ENCODE measurements at places on chromosomes 12 and 14.

GRCh38 chr14:51401756-51402155, 161.7 kb downstream of the TMX1 start:
- no peak for DNase-seq

GRCh38 chr14:39827901-39828655, 395.8 kb upstream of the FBXO33 start:
- no peak for DNase-seq

- DNase-seq = no peak
Measured at GRCh38 chr14:29953501-29953900, 25.9 kb upstream of the PRKD1 start.

GRCh38 chr12:105670672-105671071, 340.2 kb downstream of the C12orf75 start:
- DNase-seq = no peak

GRCh38 chr14:54562334-54562733, 4.6 kb upstream of the SAMD4A start:
- DNase-seq = no peak

- DNase-seq = no peak
Measured at GRCh38 chr12:68876461-68876860, 56.5 kb downstream of the CPM start.

GRCh38 chr12:91111366-91112325, at the start of gene LUM:
TSS of gene LUM (minus strand) at chr12:91111494. CDS start at chr12:91108979, 2,515 bp downstream.
- no peak for DNase-seq
